ENCODE measurements at places on chromosomes 5 and 9. TPM values are rescaled to one million over a fixed set of nuclear protein-coding genes. Genes with fewer than 3 reads are reported as not detected.

DNA sequence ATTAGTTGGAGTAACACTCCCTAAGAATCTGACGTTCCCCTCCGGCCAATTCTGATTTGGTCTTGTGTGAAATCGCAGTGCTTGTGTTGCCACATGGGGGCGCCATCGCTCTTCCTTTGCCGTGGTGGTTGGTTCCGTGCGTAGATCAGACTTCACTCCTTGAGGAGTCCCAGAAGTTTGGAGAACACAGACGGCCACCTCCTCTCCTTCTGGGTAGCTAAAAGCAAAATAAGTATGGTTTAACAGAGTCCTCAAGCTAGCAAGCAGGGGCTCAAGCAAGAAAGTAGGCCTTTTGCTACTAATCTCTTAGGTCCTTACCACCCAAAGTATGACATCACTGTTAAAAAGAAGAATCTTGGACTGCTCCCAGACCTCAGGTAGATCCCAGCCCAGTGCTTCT, 59.5 kb downstream of the HSPA4 start:
- peak; percentile 94 for DNase-seq

GRCh38 chr5:142821733-142822487, 51.7 kb downstream of the ARHGAP26 start:
- DNase-seq: no peak

GRCh38 chr9:114224247-114224610, 68.9 kb downstream of the COL27A1 start:
- no peak for DNase-seq

ISOC1 gene
- 35.9 TPM for total RNA-seq

SLC36A3 gene
- total RNA-seq: 8.3 TPM
